SJCRH30 (cell line): ENCODE measurements at places on chromosomes 2 and 18. TPM values are rescaled to one million over a fixed set of nuclear protein-coding genes. Genes with fewer than 3 reads are reported as not detected.

BMP10 gene
- total RNA-seq = 0.08 TPM in 1 of 2 replicates, not detected in the other

CYBRD1 gene
- total RNA-seq = 67.0 and 71.2 TPM in 2 replicates

TRAPPC12 gene
- 47.5 and 52.9 TPM in 2 replicates for total RNA-seq

CCDC85A gene
- not detected in 2 replicates for total RNA-seq

UGT1A10 gene
- not detected in 2 replicates for total RNA-seq

SCG2 gene
- total RNA-seq = not detected in 2 replicates

PLGLB1 gene
- total RNA-seq = 0.81 and 1.0 TPM in 2 replicates

FAP gene
- 1.1 and 3.6 TPM in 2 replicates for total RNA-seq

VAMP5 gene
- total RNA-seq = not detected in 2 replicates

PLCD4 gene
- 0.71 and 0.75 TPM in 2 replicates for total RNA-seq

NTSR2 gene
- total RNA-seq = not detected in 2 replicates

SCYGR4 gene
- not detected in 2 replicates for total RNA-seq

MC4R gene
- total RNA-seq = not detected in 2 replicates

TTN gene
- 26.2 and 35.0 TPM in 2 replicates for total RNA-seq

FRZB gene
- 0.35 and 0.49 TPM in 2 replicates for total RNA-seq

MPHOSPH10 gene
- total RNA-seq = 61.1 and 71.0 TPM in 2 replicates

RFTN2 gene
- total RNA-seq = 0.02 TPM in 1 of 2 replicates, not detected in the other

EPB41L3 gene
- total RNA-seq = 0.18 TPM in 1 of 2 replicates, not detected in the other

FBLN7 gene
- 0.04 TPM in 1 of 2 replicates, not detected in the other for total RNA-seq

DOK6 gene
- total RNA-seq = 0.03 and 0.47 TPM in 2 replicates

HPCAL1 gene
- 51.7 and 52.4 TPM in 2 replicates for total RNA-seq

ANKAR gene
- 9.5 and 13.5 TPM in 2 replicates for total RNA-seq

UPP2 gene
- total RNA-seq = not detected in 2 replicates

PSMD1 gene
- total RNA-seq = 167 and 170 TPM in 2 replicates

MPP4 gene
- 0.05 and 0.24 TPM in 2 replicates for total RNA-seq

LOXL3 gene
- 16.8 and 19.0 TPM in 2 replicates for total RNA-seq

SP5 gene
- total RNA-seq = 0.10 TPM in 1 of 2 replicates, not detected in the other

CFAP210 gene
- not detected in 2 replicates for total RNA-seq

MRPL53 gene
- 49.6 and 62.0 TPM in 2 replicates for total RNA-seq

CRYBA2 gene
- 0.15 TPM in 1 of 2 replicates, not detected in the other for total RNA-seq

IL1F10 gene
- total RNA-seq = not detected in 2 replicates

KCNG2 gene
- total RNA-seq = not detected in 2 replicates

CLEC4F gene
- total RNA-seq = not detected in 2 replicates

GFPT1 gene
- total RNA-seq = 54.5 and 59.9 TPM in 2 replicates

PLA2R1 gene
- total RNA-seq = not detected in 2 replicates

SULT1C2 gene
- not detected in 2 replicates for total RNA-seq

RMDN2 gene
- 1.5 and 2.1 TPM in 2 replicates for total RNA-seq

TMEM163 gene
- 0.04 TPM in 1 of 2 replicates, not detected in the other for total RNA-seq

PDE1A gene
- 1.1 and 1.6 TPM in 2 replicates for total RNA-seq

FEV gene
- not detected in 2 replicates for total RNA-seq

ATP8B1 gene
- total RNA-seq = not detected in 2 replicates
